ENCODE measurements at places on chromosomes 11 and 22.

GRCh38 chr11:102518296-102519094 lies 12.1 kb downstream of the MMP7 start:
- no peak for DNase-seq

DNA sequence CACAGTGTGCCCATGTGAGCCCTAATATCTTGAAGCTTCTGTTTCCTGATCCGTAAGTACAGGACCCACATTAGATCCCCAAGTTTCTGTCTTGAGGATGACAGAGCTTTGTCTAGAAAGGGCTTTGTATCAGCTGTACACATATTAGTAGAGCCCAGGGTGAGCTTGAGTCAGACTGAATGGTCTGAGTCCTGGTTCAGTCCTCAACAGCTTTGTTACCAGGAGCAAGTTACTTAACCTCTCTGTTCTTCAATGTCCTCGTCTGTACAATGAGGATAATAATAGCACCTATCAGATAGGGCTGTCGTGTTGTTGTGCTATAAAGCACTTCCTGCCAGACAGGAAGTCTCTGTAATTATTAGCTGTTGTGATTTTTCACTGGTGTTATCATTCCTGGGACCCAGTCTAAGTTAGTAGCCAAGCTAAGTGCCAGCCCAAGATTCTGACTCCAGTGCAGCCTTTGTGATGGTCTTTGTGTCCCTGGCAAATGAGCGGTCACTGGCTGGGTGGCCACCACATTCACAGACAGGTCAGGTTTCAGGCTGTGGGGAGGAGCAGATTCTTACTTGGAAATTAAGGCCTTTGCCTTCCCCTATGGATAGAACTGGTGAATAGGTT lies 6.8 kb downstream of the TOM1 start:
- no peak for DNase-seq

DNA sequence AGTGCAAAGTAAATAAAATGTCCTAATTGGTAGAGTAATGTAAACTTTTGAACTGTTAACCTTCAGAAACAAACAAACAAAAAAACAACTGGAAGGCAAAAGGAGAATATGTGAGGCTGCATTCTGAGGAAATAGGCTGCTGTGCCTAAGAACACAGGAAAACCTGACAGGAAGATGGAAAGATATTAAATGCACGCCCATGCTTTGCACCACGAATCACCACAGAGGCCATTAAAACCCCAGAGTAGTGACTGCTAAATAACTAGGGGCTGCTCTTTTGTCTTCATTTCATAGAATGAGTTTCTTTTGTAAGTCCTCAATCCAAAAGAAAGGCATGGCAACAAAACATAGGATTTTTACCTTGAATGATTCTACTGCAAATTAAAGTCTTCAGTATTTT lies 436.0 kb downstream of the RAB38 start:
- no peak for DNase-seq

GRCh38 chr11:133821776-133822175 lies 23.5 kb downstream of the SPATA19 start:
- DNase-seq: peak; percentile 58

DNA sequence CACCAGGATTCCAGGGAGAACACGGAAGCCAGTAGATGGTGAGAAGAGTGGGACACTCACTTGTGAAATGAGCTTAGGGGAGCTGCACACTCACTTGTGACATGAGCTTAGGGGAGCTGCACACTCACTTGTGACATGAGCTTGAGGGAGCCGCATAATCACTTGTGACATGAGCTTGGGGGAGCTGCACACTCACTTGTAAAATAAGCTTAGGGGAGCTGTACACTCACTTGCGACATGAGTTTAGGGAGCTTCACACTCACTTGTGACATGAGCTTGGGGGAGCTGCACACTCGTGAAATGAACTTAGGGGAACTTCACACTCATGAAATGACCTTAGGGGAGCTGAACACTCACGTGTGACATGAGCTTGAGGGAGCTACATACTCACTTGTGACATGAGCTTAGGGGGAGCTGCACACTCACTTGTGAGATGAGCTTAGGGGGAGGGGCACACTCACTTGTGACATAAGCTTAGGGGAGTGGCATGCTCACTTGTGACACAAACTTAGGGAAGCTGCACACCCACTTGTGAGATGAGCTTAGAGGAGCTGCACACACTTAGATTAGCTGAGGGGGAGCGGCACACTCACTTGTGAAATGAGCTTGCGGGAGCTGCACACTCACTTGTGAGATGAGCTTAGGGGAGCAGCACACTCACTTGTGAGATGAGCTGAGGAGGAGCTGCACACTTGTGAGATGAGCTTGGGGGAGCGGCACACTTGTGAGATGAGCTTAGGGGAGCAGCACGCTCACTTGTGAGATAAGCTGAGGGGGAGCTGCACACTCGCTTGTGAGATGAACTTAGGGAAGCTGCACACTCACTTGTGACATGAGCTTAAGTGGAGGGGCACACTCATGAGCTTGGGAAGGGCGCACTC lies 59.0 kb downstream of the NCAPD3 start:
- no peak for DNase-seq

- DNase-seq: no peak
Observed at GRCh38 chr11:46009647-46010046, 87.2 kb downstream of the LARGE2 start.

GRCh38 chr22:47126344-47126811 lies 363.9 kb downstream of the TBC1D22A start:
- DNase-seq: no peak

GRCh38 chr22:22877523-22878210 lies 9.9 kb upstream of the IGLL5 start:
- no peak for DNase-seq

- peak; percentile 89 for DNase-seq
Observed at GRCh38 chr11:57453543-57454177, 6.7 kb upstream of the RTN4RL2 start.

- DNase-seq: no peak
Observed at GRCh38 chr11:70338594-70338993, 59.7 kb upstream of the CTTN start.

GRCh38 chr11:107590460-107591377 lies at the start of gene ELMOD1:
Gene ELMOD1, plus strand, starts transcription at chr11:107591147. Its CDS starts 27,043 bp downstream, at chr11:107618190.
- DNase-seq: peak; percentile 22

DNA sequence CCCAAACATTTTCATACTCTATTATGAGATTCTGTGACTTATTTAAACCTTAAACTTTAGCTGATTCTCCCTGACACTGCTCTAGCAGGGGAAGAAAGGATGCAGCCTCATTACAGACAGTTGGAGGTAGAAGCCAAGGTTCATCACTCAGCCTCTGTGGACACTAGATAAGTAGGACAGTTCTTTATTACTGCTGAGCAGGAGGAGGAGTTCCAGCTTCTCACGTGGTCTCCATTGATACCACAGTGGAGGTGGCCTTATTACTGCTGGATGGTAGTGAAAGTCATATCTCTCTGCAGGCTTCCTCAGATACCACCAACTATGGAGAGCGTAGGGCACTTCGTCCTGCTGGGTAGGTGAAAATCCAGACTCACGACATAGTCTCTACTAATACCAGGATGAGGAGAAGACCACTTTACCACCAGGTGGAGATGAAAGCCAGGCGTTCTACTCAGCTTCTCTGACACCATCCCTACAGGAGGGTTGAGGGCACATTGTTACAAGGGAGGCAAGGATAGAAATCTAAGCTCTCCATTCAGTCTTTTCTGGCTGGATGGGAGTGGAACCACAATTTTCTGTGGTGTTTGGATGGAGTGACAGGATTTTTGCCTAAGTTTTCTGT lies 13.1 kb upstream of the ANGPTL5 start:
- DNase-seq: no peak

- no peak for DNase-seq
Observed at GRCh38 chr11:2211113-2211971, 39.7 kb upstream of the TH start.

DNA sequence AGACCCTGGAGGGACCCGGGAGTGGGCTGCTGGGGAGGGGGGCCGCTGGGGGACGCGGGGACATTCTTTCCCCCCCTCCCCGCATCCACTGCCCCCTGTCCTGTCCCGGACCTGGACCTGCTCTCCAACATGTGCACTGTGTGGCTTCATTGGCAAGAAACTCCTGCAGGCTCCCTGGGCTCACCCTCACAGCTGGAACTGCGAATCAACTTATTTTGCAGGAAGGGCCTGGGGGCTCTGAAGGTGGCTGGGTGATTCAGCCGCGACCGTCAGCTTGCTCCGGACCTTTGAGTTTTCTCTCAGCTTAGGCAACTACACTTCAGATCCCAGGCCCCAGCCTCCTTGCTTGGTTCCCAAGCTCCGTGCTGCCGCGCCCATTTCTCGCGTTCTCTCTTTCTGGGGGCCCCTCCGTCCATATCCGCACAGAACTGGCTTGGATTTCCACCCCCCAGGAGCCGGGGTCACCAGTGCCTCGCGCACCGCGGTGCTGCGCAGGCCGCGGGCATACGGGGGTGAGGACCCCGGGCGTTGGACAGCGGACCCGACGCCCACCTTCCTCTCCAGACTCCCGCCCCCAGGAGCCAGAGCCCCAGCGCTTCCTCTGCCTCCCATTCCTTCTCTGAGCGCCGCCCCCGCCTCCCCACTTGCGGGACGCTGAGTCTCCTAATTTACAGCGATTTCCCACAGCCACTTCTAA lies 471 bp upstream of the AHNAK start:
- DNase-seq: peak; percentile 56

- DNase-seq: no peak
Observed at GRCh38 chr22:17754233-17754925, 19.9 kb downstream of the BID start.

DNA sequence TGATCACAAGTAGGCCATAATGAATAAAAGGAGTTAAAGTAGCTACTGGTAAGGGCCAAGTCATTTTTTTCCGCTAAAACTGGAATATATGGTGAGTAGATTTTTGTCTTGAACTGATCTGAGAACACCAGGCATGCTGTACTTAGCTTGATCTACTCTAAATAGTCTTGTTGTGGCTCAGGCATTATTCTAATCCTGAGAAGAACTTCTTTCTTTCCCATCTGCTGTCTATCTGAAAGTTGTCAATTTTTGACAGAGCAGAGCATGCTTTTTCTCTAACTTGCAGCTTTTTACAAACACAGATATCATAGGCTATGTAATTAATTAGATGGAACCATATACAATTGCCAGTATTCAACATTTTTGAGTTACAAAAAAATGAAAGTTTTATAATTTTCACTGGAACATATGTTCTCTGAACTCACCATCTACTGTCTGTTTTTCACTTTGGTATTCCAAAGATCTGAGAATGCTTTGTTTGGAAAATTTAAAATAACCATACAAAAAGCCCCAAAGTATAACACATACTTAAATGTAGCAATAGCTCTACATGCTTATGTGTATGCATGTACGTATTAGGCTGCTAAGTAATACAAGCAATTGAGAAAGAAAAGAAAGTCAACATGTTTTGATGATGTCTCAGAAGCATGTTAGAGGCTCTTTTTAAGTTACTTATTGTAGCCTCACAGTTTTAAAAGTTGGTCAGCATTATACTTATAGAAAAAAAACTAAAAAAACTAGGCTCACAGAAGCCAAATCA lies 542.7 kb upstream of the LUZP2 start:
- no peak for DNase-seq

GRCh38 chr22:46001426-46002106 lies 24.6 kb upstream of the WNT7B start:
- no peak for DNase-seq

GRCh38 chr22:37148742-37149665 lies 712 bp downstream of the IL2RB start:
- DNase-seq: no peak

DNA sequence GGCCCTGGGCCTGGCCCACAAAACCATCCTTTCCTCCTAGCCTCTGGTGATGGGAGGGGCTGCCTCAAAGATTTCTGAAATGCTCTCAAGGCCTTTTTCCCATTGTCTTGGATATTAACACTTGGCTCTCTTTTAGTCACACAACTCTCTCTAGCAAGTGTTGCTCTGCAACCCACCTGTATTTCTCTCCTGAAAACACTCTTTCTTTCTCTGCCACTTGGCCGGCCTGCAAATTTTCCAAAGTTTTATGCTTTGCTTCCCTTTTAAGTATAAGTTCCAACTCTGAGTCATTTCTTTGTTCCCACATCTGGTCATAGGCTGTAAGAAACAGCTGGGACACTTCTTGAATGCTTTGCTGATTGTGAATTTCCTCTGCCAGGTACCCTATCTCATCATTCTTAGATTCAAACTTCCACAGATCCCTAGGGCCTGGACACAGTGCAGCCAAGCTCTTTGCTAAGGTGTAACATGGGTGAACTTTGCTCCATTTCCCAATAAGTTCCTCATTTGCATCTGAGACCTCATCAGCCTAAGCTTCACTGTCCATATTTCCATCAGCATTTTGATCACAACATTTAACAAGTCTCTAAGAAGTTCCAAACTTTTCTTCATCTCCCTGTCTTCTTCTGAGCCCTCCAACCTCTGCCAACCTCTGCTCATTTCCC lies 93.8 kb downstream of the TRIM29 start:
- DNase-seq: no peak

GRCh38 chr11:9772218-9772617 lies 108.3 kb downstream of the SWAP70 start:
- no peak for DNase-seq

- no peak for DNase-seq
Observed at GRCh38 chr11:31218847-31219246, 150.7 kb downstream of the DCDC1 start.

DNA sequence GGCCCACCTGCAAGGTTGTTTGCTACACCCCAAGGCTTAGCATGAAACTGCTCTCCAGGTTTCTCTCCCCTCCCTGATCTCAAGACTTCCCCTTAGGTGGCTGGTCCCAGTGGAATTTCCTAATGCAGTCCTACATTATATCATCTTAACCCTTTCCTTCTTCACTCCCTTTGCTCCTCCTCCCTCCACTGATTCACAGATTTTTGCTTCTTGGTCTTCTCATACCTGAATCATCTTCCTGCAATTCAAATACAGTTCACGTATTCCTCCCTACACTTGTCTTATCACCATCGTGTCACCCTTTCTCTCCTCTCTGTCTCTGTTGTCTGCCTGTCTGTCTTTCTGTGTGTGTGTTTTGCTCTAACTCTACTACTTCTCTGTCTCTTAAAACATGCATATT lies 17.0 kb downstream of the MMP10 start:
- DNase-seq: no peak

- DNase-seq: no peak
Observed at GRCh38 chr11:9274499-9275258, 9.5 kb upstream of the DENND5A start.

DNA sequence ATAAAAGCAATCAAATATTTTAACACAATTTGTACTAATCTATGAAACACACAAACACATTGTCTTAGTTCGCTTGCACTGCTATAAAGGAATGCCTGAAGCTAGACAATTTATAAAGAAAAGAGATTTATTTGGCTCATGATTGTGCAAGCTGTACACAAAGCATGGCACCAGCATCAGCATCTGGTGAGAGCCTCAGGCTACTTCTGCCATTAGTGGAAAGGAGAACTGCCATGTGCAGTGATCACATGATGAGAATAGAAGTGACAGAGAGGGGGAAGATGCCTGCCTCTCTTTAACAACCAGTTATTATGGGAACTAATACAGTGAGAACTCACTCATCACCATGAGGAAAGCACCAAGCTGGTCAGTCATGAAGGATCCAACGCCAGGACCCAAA lies 105.1 kb downstream of the GUCY1A2 start:
- DNase-seq: no peak

Data from RPMI8226 (cell line).